Spleen (tissue), 13 donors: ENCODE measurements at places on chromosomes 5 and 9. TPM values are rescaled to one million over a fixed set of nuclear protein-coding genes. Genes with fewer than 3 reads are reported as not detected.
A peak's percentile ranks its signal among the peaks of the same experiment; 100 is the strongest.

GRCh38 chr5:59873113-59873512 is 20.4 kb downstream of the PDE4D start:
- DNase-seq = no peak

- DNase-seq = peak; percentile 83
These were observed at the start of gene ARHGEF28 for GRCh38 chr5:73625944-73626811. TSS of gene ARHGEF28 (plus strand) at chr5:73626196. CDS start at chr5:73684852, 58,656 bp downstream.

DNA sequence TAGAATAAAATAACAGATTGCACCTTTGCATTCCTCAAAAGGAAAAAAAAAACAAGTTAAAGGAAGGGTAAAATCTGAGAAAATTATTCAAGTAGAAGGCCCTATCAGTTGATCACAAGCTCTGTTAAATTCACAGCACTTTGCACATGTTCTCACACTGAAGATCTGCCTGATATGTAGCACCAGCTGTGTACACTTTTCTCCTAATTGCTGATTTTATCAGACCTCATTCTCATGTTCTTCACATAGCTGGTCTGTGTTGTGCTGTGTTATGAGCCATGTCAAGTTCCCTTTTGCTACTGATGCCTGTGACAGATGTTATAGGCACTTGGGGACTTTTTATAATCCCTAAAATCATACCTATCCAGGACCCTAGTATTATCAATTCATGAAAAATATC is 390.4 kb upstream of the PRR16 start:
- DNase-seq = no peak

IFT74 gene
- total RNA-seq = 11.5 TPM

- DNase-seq = no peak
These were observed 11.4 kb upstream of the GRIN1 start for GRCh38 chr9:137127301-137128157.

GRCh38 chr5:170069512-170069911 is 36.2 kb upstream of the FOXI1 start:
- no peak for DNase-seq

DNA sequence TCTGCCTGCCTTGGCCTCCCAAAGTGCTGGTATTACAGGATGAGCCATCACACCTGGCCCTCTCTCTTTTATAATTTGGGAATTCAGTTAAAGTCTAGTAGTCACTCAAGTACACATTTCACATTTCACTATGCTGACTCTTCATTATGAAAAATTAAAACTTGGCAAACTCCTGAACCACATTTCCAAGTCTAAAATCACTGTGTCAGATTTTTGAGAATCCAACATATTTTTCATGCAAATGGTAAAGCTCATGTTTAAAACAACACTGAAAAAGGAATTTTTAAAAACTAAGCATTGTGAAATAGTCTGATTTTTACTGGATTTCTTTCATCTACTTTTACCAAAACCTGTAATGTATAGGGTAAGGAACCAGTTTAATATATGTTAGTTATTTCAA is 92.3 kb downstream of the SVEP1 start:
- no peak for DNase-seq

DNA sequence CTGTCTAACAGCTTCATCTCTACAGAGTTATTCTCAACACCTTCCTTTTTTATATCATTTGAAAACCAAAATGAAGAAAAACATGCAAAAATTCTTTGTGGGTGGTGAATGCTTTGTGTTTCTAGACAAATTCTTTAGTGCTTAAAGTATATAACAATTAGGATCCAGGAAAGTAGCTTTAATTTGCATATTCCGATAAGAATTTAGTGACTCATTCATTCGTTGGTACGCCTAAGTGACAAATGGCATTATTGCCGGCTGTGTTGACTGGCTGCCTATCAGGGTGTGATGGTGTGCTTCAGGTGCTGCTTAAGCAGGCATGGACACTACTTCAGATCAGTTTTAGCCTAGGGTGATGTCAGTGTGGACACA is 35.2 kb downstream of the LMNB1 start:
- no peak for DNase-seq

DNA sequence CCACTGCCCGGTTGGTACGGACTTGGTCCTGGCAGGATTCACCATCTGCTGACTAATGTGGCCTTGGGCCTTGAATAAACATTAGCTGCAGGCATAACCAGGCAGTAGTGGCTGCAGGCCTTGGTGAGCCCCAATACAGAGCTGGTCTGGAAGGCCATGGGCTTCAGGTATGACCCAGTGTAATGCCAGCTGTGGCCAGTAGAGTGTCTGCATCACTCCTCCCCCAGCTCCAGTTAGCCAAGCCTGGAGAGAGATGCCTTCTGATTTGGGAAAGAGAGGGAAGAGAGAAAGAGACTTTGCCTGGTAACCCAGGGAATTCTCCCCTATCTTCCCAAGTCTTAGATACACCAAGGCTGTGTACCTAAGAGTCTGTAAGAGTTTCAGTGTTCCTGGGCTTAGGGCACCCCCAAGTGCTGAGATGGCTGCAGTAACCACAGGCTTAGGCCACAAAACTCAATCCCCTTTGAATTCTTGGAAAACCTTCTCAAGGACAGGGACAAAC is 5.6 kb upstream of the C5 start:
- no peak for DNase-seq
